ENCODE measurements at places on chromosomes 6 and 20.

- no peak for DNase-seq
Measured at GRCh38 chr20:15113144-15113773, 775.8 kb upstream of the FLRT3 start.

GRCh38 chr20:42191140-42191860 lies 573.1 kb upstream of the CHD6 start:
- no peak for DNase-seq

GRCh38 chr6:46528961-46529750 lies 37.9 kb upstream of the RCAN2 start:
- DNase-seq: no peak

DNA sequence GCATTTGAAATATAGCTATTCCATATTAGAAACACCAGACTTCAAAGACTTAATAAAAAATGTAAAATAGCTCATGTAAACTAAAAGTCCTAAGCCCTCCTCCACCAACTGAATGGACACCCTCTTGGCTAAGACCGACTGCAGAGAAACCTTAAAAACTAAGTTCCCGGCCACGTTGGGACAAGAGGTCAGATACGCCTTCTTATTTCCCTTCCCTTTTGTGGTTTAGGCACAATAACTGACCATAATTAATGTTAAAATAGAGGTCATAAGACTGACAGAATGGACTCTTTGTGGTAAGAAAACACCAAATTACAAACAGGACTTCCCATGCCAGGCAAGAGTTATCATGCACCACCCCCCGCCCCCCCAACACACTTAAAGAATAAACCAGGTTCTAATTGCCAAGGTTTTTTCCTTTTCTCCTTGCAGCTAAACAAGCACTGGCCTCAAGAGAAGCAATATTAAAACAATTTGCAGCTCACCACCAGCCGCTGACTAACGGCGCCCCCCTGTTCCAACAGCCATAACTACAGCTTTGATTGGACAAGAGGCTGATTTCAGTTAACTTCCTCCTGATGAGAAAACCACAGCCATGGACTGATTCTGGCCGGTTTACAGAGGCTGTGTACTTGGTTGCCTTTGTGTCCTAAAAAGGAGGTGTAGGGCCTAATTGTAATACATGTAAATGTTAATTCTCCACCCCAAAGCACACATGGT lies 10.7 kb upstream of the LAMP5 start:
- no peak for DNase-seq

DNA sequence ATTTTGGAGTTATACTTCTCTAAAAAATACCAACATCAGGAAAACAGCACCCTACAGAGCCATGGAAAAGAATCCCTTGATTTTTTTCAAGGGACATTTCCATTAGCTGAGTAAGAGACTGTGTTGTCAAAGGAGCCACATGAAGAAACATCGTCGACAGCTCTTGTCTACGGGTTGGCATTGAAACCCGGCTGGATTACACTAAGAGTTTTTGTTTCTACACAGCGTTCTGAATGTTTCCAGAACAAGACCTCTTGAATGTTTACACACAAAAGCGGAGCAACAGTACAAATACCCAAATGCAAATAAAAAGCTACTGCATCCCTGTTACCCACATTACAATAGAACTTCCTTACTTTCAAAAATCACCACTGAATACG lies 2.4 kb upstream of the MYLK4 start:
- no peak for DNase-seq

All from stimulated activated CD8-positive, alpha-beta memory T cell treated with anti-CD3 and anti-CD28 coated beads, Interleukin-4, amount 100 ng/mL, for 1 hour (primary cell).